ENCODE measurements at places on chromosomes 12 and 14.

- DNase-seq: no peak
These were observed 159.4 kb downstream of the PRKCH start for GRCh38 chr14:61480704-61481285.

DNA sequence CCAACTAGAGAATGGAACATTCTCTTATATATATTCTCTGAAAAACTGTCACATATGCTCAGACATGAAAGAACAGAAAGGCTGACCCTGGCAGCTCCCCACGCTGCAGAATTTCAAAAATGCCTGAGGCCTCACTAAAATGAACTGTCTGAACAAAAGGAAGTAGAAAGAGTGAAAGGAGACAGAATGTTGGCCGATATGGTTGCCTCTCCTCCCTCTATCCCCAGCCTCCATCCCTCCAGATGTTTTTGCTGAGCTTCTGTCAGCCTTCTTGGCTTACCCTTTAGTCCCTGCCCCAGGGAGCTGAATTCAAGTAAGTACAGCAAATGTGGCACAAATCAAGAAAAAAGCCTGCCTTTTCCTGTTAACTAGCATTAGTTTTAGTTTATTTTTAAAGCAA, 6.9 kb downstream of the SMCO2 start:
- DNase-seq: no peak

DNA sequence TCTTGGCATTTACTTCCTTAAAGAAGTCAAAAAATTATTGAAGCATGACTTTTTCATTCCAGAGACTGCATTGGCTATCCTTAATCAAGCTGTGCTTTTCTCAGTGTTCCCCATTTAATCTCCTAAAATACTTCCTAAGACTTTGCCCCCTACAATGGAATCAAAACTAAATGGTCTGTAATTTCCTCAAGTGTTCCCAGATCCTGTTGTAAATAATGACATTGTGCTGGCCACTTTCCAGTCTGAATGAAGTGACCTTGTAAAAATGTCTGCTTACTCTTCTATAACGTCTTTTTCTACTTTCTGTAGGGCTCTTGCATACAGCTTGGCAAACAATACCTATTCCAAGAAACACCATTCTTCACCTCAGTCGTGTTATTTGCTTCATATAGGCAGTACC, 45.3 kb upstream of the MBIP start:
- no peak for DNase-seq

DNA sequence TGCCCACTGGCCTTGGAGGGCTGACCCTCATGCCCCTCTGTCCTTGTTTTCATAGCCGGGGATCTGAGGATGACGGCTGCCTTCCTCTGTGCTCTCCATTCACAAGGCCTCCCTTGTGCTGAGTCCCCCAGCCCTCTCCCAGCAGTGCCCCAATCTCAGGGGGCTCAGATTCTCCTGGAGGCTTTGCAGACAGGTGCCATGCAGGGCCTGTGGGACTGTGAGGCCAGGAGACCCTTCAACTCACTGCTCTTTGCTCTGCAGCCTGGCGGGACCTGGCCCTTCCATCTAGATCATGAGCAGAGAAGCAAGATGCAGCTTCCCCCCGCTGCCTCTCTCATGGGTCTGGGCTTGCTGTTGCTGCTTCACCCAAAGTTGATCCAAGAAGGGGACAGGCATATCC, 356.0 kb downstream of the BCL11B start:
- DNase-seq: no peak

DNA sequence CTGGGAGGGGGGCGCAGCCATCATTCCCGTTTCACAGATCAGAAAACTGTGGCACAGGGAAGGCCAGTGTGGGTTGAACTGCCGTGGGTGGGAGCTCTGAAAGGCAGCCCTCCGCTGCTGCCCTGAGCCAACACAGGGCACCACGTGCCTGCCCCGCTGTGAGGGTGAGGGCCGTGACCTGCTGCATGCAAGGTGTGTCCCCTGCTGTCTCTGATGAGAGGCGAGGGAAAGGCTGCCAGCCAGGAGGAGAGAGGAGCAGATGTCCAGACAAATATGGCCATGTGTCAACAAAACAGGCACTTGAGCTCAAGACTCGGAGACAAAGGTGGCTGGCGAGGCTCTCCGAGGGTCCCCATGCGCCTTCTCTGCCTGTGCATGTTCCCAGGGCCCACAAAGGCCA, 108.8 kb downstream of the RBM19 start:
- DNase-seq: no peak

GRCh38 chr12:116382686-116383530, 105.4 kb upstream of the MED13L start:
- DNase-seq: no peak

DNA sequence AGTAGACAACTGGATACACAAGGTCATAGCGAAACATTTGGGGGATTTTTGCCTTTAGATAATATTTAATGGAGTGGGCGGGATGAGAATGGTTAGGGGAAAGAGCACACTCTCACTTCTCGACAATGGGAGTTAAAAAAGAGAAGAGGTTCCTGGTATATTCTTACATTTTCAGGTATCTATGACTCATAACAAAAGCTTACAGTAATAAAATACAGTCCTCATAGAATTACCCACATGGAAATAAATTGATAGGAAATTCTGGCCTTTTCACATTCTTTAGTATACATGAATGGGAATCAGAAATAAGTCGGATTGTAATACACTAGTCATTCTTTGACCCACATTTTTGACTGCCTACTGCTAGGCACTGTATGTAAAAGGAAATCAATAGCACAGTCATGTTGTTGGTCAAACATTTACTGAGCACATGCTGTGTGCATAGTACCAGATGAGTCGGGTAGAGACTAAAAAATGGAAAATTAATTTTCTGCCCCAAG, 8.2 kb upstream of the CRADD start:
- no peak for DNase-seq

GRCh38 chr12:6451348-6452244, at the start of gene TAPBPL:
Gene TAPBPL, plus strand, starts transcription at chr12:6452042. Its CDS starts 207 bp downstream, at chr12:6452249.
- DNase-seq: peak; percentile 88

DNA sequence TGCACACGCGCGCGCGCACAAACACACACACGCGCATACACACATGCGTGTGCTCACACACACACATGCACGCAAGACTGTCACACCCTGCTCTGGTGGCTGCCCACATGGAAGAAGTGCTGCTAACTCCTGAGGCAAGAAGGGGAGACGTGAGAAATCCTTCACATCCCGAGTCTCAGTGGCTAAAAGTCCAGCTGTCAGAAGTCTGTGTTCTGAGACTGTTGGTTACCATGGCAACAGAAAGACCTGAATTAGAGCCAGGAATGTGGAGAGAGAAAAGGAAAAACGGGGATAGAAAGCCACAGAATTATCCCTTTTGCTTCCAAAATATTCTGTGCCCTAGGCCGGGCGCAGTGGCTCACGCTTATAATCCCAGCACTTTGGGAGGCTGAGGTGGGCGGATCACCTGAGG, 71.2 kb downstream of the PPFIBP1 start:
- DNase-seq: no peak

GRCh38 chr12:67515679-67516340, 132.7 kb upstream of the DYRK2 start:
- DNase-seq: peak; percentile 49

- no peak for DNase-seq
These were observed 84.5 kb upstream of the PDZRN4 start for GRCh38 chr12:41103614-41104013.

DNA sequence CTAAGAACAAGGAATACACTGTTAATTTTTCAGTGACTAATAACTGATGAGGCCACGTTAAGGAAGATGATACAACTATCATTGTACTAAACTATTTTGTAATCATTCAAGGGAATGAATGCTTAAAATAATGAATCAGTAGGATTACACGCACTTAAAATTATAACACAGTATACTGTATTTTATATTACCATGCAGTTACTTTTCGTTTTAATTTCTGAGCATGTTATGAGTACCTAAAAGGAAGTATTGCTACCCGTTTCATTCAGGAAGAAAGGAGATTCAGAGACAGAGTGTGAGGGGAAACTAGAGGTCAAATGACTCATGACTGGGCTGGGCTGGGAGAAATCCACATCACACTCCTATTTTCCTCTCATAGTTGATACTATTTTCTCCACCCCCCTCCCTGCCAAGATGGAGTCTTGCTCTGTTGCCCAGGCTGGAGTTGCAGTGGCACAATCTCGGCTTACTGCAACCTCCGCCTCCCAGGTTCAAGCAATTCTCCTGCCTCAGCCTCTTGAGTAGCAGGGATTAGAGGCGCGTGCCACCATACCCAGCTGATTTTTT, 202.0 kb downstream of the PPM1H start:
- DNase-seq: no peak

DNA sequence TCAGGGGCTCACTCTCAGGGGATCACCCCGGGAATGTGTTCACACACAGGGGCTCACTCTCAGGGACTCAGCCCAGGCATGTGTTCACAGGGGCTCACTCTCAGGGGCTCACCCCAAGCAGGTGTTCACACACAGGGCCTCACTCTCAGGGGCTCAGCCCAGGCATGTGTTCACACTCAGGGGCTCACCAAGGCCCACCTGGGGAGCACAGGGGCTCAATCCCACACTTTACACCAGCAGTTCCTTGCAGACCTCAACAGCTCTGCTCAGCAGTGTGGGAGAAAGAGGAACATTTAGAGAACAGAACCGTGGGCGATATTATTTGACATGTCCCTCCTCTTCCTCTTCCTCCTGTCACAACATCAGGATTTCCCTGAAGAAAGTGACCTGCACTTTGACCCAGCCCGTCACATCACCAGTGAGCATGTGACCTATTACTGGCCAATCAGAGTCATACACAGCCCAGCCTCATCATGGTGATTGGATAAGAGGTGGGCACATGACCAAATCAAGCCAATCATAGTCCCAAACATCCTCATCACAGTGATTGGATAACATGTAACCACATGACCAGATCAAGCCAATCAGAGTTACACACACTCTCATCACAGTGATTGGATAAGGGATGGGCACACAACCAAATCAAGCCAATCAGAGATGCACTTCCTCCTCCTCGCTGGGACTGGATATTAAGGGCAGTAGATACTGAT, 359.4 kb upstream of the SFSWAP start:
- DNase-seq: no peak

DNA sequence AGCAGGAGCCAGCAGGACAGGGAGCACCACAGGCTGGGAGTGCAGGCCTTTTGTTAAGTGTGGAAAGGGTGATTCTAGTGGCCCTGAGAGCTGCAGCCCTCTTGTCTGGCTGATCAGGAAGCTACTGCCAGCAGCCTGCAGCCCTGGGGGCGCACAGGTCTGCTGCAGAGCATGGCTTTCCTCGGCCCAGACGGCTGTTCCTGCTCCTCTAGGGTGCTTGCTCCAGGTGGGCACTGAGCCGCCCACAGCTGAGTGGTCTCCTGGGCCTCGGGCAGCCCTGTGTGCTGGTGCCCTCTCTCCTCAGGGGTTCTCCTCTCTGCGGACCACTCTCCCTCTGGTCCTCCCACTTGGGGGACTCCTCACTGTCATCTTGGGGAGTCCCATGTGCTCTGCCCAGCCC, 18.9 kb downstream of the CCDC88C start:
- DNase-seq: no peak

GRCh38 chr14:67668559-67668958, 5.9 kb downstream of the VTI1B start:
- DNase-seq: no peak

DNA sequence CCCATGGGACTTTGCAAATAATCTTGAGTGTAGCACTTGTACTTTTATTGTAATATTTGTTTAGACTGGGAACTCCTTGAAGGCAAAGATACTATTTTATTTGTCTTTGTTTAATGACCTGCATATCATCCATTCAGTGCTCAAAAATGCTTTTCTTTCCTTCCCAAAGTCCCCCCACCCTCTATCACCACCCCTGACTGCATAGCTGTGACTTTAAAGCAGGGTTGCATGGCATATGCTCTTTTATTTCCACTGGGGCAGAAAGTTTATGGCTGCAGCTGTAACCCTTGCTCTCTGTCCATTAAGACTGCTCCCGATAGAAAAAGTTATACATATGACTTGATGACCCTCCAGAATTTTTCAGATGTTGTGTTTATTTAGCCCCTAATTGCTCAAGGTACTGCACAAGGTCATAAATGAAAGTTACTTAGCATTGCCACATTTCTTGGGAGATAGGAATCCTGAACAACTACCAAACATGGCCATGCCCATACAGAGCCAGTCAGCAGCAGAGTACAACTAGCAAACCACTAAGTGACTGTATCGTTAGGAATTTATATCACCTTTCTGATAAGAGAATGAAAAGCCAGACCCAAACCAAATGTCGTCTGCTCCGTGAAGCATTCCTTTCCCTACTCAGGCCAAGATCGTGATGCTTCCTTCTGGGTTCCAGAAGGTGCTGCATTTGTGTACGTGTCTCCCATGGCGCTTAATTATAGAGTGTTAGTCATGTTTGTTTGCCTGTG, 114.3 kb downstream of the DIP2B start:
- no peak for DNase-seq

GRCh38 chr14:90642244-90642717, 173.9 kb downstream of the TTC7B start:
- DNase-seq: no peak

GRCh38 chr12:83823386-83824045, 1089.1 kb downstream of the SLC6A15 start:
- DNase-seq: no peak

DNA sequence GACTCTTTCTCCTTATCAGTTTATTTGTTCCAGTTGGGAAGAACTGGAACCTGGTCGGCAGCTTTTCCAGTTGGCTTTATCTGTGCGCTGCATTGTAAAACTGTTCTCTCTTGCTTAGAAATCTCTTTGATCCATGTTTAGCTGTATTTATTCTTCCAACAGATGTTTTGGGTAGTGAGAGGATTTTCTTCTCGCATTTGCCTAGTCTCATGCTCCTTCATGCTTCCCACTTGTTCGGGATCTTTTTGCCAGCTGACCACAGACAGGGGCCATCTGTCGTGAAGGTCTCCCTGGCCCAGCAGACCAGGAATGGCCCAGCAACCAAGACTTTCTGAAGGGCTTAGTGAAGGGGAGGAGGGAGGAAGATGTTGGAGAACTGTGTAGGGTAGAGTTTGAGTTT, 21.6 kb downstream of the NTF3 start:
- DNase-seq: no peak

GRCh38 chr12:80778005-80778541, 61.4 kb downstream of the MYF5 start:
- DNase-seq: peak; percentile 46

- DNase-seq: no peak
These were observed 83.3 kb upstream of the HIF1A start for GRCh38 chr14:61611880-61612630.

- no peak for DNase-seq
These were observed 14.9 kb downstream of the ASPG start for GRCh38 chr14:104100171-104101085.

DNA sequence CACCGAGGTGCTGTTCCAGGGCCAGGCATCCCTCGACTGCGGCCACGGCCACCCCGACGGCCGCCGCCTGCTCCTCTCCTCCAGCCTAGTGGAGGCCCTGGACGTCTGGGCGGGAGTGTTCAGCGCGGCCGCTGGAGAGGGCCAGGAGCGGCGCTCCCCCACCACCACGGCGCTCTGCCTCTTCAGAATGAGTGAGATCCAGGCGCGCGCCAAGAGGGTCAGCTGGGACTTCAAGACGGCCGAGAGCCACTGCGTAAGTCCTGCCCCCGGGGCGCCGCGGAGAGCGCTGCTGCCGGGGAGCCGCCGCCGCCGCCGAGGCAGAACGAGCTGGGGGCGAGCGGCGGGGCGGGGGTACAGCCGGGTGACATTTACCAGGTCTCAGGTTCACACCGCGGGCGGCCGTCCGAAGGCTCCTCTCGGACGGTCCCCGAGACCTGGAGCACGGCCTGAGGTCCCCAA, 1.4 kb downstream of the PLXNC1 start:
- DNase-seq: no peak

- no peak for DNase-seq
These were observed 154.1 kb downstream of the BTG1 start for GRCh38 chr12:91991399-91992187.

Data from NCI-H187 (cell line).